ENCODE measurements at places on chromosomes 1 and 21.
A peak's percentile ranks its signal among the peaks of the same experiment; 100 is the strongest.

DNA sequence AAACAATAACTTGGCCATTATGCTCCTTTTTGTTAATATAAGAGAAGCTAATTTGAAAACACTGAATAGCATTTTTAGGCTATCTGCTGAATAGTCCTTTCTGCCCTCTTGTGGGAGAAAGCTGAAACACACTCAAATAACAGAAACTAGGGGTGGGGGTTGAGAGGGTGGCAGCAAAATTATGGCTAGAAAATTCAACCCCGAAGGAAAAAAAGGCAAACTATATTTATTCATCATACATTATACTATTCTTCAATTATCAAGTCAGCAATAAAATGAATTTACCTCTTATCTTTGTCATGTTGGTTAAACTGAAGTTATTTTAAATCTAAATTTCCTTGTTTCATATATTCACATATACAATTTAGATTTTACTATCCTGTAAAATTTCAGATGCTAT, 255.9 kb downstream of the FAF1 start:
- no peak for DNase-seq

DNA sequence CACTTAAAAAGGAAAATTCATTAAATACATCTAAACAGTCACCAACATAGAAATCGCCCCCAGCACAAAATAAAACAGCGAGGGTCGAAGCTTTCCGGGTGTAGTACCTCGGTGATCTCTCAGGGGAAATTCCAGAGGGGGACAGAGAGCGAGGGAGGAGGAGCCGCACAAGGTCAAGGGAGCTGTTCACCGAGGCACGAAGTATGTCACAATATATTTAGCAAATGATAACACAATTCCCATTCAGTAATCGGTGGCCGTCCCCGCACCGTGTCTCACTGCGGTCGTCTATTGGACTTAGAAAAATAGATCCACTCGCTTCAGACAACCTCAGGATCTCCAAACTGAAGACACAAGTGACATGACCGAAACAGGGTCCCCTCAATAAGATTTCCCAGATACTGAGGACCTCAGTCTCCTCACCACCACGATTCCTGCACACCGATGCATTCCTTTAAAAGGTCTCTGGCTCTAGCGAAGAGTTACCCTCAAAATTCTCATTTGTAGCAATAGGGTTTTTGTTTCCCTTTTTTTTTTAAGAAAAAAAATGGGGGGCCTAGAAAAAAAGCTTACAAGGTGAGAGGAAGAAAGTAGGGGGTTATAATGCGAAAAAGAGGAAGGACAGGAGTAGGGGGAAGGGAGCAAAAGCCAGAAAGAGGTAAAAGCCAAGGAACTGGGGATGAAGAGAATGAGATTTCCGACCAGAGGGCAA, 1.1 kb downstream of the LPGAT1 start:
- DNase-seq: no peak

GRCh38 chr1:233668146-233668724, 54.3 kb downstream of the KCNK1 start:
- DNase-seq: no peak

DNA sequence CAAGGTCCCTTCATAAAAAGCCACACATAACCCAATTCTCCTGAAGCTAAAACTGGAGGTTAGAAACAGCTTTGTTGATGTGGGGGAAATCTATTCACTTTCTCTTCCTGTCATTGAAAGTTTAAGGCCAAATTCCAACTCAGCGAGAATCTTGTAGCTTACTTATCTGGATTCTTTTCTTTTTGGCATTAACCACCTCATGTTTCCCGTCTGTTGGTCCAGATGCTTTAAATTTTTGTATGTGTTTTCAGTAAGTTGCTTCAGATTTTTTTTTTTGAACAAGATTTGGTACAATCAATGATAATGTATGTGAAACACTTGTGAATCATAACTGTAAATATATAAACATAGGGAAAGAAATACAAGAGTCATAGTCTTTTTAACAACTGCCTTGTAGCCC, 33.7 kb upstream of the NEK7 start:
- DNase-seq: no peak

DNA sequence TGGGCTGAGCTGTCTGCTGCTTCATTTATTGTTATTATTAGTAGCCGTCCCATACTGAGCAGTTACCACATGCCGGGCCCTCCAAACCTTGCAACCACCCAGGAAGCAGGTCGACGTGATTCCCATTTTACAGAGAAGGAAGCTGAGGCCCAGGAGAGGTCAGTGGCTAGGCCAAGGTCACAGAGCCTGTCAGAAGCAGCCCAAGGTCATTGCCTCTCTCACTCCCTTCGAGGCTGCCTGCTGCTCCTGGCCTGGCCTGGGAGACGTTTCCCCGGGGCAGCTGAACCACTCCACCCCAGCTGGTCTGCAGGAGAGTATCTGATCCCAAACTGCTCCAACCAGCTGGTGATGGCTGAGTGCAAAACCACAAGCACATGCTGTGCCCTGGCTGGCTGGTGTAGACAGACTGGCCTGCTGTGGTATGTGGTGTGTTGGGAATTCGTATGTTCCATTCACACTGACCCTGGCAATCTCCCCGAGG, 6.5 kb downstream of the PADI4 start:
- DNase-seq: no peak

DNA sequence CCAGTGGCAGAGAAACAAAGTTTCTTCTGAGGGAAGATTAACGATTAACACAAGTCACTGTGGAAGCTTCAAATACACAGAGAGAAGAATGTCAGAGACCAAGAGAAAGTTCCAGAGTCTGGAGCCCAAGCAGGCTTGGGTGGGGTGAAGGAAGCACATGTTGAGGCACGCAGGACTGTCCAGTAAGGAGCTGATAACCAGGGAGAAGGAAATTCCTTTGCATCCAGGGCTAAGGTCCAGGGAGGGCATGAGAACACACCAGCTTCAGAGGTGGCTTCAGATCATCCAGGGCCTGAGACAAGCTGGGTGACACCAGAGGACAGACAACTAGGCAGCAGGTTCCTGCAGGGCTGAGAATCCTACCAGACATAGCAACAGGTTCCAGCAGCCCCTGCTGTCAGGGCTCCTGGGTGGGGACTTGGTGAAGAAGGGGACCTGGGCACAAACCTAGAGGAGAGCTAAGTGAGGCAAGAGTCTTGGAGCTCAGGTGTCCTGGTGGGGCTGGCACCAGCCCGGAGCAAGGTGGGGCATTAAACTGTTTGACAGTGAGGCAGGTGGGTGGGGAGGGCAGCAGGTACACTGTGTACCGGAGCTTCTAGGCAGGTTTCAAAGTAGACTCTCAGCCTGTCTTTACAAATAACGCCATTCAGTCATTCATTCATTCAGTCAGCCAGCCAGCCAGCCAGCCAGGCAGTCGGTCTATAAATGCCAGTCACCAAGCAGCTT, 2.6 kb upstream of the SPRR1A start:
- DNase-seq: no peak

DNA sequence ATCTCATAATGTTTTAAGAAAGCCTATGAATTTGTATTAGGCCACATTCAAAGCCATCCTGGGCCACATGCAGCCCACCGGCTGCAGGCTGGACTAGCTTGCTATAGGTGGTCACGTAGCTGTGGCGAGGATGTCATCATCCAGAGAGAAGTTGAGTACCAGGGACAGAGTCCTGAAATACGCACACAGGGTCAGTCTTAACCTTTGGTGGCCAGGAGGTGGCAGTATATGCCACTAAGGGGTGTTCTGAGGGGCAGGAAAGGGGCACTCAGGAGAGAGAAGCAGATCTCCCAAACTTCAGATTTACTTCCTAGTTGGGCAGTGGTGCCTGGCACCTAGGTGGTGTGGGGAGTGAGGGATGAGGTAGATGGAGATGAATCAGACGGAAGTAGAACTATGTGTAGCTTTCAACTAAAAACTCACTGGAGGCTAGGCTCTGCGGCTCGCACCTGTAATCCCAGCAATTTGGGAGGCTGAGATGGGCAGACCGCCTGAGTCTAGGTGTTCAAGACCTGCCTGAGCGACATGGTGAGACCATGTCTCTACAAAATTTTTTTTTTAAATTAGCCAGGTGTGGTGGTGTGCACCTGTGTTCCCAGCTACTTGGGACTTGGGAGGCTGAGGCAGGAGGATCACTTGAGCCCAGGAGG, 16.3 kb upstream of the CDK18 start:
- no peak for DNase-seq

DNA sequence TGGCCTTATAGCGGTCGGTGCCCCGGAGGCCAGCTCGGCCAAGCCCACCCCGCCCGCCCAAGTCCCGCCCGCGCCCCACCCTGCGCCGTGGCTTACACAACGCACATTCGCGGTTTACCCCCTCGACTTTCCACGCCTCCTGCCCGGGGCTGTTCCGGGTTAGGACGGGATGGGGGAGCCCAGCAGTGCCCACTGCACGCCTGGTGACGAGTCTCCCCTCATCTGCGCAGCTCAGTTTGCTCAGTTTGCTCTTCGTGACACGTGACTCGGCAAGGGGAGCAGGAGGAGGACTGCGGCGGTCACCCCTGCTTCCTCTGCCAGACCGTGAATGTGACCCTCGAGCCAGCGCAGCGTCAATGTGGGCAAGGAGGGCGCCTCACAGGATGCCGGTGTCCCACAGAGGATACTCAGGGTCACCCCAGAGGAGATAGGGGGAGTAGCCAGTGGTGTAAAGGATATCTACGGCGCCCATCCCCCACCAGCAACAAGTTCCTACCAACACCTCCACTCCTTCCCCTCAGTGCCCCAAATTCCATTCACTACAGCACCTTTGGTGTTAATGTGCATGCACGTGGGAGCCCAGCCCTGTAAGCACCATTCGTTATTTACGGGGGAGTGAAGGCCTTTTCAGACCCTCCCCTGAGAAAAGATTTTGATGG, 350 bp upstream of the S100A6 start:
- peak; percentile 75 for DNase-seq

GRCh38 chr21:34500191-34500590, 11.8 kb downstream of the KCNE1 start:
- DNase-seq: no peak

- no peak for DNase-seq
These were observed 3.4 kb downstream of the CAPN9 start for GRCh38 chr1:230750576-230750975.

GRCh38 chr1:101366513-101367215, 129.8 kb downstream of the S1PR1 start:
- no peak for DNase-seq

- DNase-seq: no peak
These were observed 23.0 kb downstream of the TMCC2 start for GRCh38 chr1:205250699-205251098.

DNA sequence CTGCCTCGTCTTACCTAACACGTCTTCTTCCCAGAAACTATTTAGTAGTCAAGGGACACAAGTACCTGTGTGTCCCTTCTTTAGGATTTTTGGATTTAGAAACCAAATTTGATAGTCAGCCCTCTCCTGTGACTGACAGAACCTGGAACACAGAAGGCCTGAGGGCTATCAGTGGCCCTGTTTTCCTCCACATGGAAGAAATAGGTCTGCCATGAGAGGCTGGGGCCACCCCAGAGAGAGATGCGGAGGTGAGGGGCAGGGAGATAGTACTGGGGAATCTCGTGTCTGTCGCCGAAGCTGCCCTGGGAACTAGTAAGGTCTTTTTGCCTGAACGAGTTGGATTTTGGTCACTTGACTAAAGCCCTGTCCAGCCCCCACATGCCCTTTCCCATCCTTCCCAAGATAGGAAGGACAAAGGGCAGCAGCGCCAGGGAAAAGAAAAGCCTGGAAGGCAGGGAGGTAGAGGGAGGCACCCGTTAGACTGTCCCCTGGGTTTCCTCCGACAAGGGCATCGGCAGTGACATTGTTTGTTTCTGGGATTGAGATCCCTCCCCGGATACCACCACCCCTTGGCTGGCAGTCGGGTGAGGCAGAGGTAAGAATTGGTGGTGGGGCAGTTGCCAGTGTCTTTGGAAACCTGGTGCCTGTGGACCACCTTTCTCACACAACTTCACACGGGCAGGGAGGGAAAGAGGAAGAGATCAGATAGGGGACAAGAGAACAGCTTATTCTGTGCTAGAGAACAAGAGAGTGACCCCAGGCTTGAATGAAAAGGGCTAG, 19.8 kb downstream of the SMIM12 start:
- DNase-seq: no peak

- DNase-seq: no peak
These were observed 517.5 kb downstream of the ADGRL2 start for GRCh38 chr1:82318265-82318664.

Data from activated CD4-positive, CD25-positive, alpha-beta regulatory T cell treated with anti-CD3 and anti-CD28 coated beads, Interleukin-2, amount 50 U/mL, for 72 hours (primary cell).